ENCODE measurements at places on chromosomes 11 and 22.
A peak's percentile ranks its signal among the peaks of the same experiment; 100 is the strongest.

GRCh38 chr11:2194877-2195755 is 23.5 kb upstream of the TH start:
- DNase-seq = peak; percentile 48

- no peak for DNase-seq
These were observed 37.2 kb downstream of the LIMK2 start for GRCh38 chr22:31248965-31249958.

DNA sequence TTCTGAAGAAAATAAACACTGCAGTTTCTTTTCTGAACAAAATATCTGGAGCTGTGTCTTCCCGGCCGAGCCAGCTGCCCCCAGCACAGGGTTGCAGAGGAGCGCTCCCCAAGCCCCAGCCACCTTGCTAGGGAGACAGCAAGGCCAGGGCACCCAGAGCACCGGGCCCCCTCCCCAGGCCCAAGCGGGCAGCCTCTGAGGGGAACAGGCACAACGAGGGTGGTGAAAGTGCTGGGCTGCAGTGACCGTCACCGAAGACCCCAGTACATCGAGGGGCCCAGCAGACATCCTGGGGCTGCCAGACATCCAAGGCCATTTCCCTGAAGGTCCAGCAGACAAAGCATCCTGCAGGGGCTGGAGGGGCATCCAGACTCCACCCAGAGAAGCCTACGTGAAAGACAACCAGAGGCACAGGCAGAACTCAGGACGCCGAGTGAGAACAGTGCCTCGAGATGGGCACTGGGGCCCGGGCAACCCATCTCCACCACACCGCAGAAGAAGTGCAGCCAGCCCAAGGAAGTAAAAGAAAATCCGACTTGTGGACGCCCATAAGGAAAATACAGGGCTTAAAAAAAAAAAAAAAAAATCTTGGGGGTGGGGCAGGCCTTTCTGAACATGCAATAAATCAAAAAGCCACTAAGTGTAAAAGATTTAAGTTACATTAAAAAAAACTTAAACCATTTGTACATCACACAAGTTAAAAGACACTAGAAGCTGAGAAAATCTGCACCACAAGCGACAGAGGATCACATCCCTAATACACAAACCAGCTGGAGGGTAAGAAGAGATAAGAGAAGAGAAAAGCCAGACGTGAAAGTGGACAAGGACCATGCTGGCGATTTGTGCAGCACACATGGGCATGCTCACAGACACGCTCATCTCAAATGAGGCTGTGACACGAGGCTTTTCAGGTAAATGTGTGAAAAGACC is 36.0 kb upstream of the COMT start:
- no peak for DNase-seq

GRCh38 chr11:6664551-6664950 is 8.9 kb upstream of the DCHS1 start:
- no peak for DNase-seq

GRCh38 chr11:19604679-19605375 is 107.8 kb upstream of the NAV2 start:
- no peak for DNase-seq

GRCh38 chr11:78365381-78365792 is 52.2 kb downstream of the GAB2 start:
- DNase-seq = no peak

DNA sequence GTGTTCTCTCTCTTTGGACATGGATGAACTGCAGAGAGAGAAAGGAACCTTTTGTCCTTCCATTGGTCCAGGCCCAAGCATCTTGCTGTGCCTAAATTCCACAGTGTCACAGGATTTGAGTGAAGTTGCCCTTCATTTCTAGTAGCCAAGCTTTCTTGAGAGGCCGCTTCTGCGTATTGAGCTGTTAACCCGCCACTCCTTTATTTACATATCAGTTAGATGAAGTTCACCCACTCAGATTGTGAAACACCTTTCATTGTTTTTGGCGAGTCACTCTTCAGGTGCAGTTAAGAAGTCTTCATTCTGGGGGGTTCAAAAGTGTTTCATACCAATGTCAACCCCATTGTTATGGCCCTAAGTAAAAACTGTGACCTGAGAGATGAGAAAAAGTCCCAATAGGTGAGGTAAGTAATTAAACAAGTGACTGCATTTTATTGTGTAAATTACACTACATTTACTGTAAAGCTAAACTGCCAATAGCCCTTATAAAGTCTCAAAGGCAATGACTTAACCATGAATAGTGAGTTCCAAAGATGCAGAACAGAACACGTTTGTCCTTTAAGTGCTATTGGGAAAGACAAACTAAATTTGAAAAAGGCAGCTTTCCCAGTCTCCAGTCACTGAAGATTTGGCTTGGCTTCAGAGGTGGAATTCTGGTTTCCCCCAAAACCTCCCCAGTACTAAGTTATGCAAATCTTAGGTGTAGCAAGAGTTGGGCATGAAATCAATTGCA is 61.0 kb downstream of the APIP start:
- no peak for DNase-seq

GRCh38 chr11:95193541-95193940 is 37.5 kb downstream of the SESN3 start:
- no peak for DNase-seq

DNA sequence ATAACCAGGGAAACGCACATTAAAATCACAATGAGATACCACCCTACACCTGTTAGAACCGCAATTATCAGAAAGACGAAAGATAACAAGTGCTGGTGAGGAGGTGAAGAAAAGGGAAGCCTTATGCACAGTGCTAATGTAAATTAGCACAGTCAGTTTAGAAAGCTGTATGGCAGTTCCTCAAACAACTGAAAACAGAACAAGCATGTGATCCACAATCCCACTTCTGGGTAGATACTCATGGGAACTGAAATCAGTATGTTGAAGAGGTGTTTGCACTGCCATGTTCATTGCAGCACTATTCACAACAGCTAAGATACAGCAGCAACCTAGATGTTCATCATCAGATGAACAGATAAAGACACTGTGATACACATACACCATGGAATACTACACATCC is 75.0 kb upstream of the CCND1 start:
- DNase-seq = no peak
